ENCODE measurements at places on chromosomes 2 and 18.

- DNase-seq = no peak
Measured at GRCh38 chr2:236816197-236817170, 246.9 kb downstream of the ACKR3 start.

GRCh38 chr2:132383956-132384355, 32.6 kb upstream of the GPR39 start:
- no peak for DNase-seq

DNA sequence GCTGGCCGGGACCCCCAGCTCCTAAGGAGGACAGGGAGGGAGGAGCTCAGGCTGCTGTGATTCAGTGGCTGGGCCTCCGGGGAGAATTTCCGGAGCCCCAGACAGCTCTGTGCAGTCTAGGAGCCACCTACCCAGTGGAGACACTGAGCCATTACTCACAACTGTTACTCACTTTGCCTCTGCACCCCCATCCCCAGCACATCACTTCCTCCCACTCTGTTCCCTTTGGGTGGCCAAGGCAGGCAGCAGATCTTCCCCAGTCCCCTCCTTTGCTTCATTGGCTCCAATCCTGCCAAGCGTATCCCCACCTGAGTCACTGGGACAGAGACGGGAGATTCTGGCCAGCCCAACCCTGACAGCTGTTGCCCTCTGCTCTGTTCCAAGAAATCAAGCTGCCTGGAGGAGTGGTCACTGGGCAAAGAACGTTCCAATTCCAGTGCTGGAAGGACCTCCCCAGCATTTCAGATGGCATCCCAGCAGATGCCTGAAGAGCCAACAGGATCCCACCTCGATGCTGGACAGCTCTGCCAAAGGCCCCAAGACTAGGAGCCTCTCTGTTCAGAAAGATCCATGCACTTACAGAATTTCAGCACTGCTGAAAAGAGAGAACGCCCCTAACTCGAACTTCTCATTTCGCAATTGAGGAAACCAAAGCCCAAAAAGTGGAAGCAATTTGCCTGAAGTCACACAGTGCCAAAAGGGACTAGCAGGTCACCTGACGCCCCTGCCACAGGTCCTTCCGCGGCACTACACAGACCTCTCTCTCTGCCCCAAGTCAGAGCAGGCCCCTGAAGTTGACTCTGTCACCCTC, 68.3 kb downstream of the TNS1 start:
- no peak for DNase-seq

DNA sequence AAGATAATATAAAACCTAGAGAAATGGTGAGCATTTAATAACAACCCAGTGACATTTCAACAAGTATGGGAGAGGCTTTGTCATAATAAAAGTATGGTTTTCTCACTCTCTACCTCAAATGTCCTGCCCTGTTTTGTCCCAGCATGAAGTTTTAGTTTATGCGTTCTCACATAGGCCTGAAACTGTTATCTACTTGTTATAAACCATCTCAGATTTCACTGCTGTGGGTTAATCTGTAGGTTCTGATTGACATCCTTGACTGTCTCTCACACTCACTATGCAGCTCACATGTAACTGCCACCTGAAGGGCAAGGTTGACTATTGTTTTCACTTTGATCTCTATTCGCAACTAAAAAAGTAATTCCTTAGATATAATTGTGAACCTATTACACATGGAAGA, 44.9 kb downstream of the ZEB2 start:
- DNase-seq = no peak

GRCh38 chr18:13437034-13437433, 218.5 kb downstream of the LDLRAD4 start:
- no peak for DNase-seq

DNA sequence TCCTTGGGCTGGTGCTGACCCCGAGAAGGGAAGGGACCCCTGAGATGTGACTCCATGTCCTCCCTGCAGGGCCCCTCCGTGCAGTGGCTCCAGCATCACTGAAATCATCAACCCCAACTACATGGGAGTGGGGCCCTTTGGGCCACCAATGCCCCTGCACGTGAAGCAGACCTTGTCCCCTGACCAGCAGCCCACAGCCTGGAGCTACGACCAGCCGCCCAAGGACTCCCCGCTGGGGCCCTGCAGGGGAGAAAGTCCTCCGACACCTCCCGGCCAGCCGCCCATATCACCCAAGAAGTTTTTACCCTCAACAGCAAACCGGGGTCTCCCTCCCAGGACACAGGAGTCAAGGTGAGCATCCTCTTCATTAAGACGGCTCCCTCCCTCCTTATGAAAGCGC, 53.4 kb upstream of the ATG16L1 start:
- no peak for DNase-seq

DNA sequence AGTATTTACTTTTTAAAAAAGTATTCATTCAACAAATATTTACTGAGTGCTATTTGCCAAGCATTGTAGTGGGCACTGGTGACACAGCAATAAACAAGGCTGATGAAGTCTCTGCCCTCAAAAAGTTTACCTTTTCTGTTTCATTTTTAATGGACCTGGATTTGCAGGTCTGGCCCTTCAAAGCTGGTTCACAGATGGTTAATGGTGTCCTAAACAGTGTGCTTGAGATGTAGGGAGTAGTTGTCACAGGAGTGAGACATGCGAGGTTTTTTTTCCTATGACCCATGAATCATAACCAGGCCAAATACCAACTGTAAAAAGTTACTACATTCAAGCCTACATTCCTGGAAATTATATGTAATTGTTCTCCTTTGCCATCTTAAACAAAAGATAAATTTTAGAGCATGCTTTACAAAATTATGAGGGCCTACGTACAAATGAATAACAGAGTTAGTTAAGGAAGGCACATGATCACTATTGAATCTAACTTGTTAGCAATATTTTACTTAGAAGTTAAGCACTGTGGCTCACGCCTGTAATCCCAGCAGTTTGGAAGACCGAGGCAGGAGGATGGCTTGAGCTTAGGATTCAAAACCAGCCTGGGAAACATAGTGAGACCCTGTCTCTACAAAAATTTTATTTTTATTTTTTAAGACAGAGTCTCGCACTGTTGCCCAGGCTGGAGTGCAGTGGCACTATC, 223.9 kb downstream of the MBD5 start:
- no peak for DNase-seq

- DNase-seq = no peak
Measured at GRCh38 chr2:11655495-11655894, 14.5 kb downstream of the NTSR2 start.

- no peak for DNase-seq
Measured at GRCh38 chr2:1881998-1882397, 137.7 kb upstream of the PXDN start.

- DNase-seq = no peak
Measured at GRCh38 chr2:158692372-158693103, 102.6 kb upstream of the DAPL1 start.

- no peak for DNase-seq
Measured at GRCh38 chr18:21496277-21496835, 104.1 kb downstream of the ESCO1 start.

GRCh38 chr2:232265329-232265728, 113.2 kb upstream of the ALPP start:
- DNase-seq = no peak

DNA sequence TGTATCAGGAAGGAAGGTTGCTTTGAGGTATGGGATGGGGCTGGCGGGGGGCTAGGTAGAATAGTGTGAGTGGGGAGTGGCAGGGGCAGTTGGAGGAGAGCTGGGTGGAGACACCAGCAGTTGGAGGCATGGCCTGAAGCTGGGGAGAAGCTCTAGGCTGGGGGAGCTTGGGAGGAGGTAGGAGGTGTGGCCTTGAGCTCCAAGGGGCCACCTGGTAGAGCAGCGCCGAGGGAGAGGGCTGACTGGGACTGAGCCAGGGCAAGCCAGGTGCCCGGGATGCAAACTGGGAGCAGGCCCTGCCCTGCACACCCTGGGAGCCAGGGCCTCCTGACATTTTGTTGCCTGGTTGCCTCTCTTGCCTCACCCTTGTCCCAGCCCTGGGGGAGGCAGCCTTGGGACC, 33.1 kb upstream of the PDIA6 start:
- DNase-seq = no peak

DNA sequence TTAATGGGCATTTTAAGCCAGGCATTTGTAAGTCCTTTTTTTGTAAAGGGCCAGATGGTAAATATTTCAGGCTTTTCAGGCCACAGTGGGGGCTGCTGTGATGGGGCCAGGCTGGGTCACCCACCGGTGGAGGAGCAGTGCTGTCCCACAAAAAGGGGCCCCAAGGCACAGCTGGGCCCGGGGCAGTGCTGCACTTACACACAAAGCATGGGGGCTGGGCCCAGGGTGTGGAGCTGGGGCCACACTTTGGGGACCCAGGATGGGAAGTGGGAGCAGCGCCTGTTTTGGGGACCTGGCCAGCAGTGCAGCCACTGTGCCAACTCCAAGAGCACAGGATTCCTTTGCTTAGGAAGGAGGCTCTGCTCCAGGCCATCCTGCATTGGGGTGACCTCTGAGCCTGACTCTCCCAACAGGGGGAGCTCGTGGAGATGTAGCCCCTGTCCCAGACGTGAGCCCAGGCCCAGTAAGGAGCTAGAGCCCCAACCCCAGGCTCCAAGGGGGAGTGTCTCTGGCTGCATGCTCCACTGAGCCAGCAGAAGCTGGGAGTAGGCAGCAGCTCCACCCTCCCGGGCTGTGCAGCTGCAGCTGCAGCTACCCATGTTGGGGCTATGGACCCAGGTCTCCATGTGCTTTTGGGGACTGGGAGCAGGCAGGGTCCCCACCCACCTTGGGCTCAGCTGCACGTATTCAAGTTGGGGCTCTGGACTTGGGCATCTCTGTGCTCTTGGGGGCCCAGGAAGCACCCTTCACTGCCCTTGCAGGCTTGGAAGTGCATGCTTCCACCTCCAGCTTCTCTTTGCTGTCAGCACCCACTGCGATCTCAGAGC, 1036.5 kb upstream of the CNTNAP5 start:
- no peak for DNase-seq

- DNase-seq = no peak
Measured at GRCh38 chr2:203987959-203988358, 51.4 kb downstream of the ICOS start.

- no peak for DNase-seq
Measured at GRCh38 chr2:71602115-71602495, 148.7 kb downstream of the DYSF start.

DNA sequence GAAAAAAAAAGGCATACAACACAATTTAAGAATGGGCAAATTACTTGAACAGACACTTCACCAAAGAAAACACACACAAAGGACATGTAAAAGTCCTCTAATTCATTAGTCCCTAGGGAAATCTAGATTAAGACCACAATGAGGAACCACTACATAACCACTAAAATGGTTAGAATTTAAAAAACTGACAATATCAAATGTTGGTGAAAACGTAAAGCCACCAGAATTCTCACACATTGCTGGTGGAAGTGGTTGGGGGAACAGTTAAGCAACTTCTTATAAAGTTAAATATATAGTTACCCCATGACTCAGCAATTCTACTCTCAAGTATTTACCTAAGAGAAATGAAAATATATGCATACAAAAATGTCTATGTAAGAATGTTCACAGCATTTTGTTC, 11.8 kb downstream of the RTN4 start:
- no peak for DNase-seq

DNA sequence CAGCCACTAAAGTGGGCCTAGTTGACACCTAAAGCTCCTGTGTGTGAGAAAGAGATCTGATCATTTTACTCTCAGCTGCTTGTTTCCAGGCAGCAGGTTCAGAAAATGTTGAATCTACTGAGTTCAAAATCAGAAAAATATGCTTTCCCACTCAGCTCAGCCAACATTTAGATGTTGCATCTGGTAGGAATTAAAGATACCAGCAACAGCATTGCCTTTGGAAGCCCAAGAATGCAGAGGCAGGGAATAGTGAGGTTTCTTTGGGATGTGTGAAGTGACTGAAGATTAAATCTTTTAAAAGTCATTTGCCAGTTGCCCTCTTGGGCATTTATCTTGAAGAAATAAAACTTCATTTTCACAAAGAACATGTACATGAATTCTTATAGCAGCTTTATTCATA, 33.9 kb upstream of the DOCK10 start:
- no peak for DNase-seq

DNA sequence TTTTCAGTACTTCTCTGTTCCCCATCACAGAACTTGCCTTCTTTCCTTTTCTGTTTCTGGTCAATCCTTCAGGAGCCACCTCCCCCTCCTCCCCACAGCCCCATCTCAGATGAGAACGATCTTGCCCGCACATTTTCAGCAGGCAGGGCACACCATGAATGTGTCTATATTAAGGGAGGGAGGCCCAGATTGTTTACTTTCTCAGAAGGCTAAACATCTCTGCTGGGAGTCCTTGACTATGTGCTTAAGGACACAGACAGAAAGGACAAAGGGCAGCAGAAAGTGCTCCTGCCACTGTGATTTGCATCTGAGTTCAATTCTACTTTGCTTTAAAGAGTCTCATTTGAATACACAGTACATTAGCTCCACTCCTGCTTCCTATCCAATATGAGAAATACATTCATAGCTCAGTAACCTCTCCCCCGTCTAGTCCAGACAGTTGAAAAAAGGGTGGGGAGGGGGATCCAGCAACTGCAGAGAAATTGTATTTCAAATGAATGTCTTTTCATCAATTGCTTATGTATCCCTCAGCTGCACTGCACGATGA, 175.0 kb upstream of the PARD3B start:
- DNase-seq = no peak

GRCh38 chr2:62473246-62473827, 32.7 kb downstream of the TMEM17 start:
- no peak for DNase-seq

GRCh38 chr2:207394203-207394781, 135.5 kb upstream of the CREB1 start:
- no peak for DNase-seq

DNA sequence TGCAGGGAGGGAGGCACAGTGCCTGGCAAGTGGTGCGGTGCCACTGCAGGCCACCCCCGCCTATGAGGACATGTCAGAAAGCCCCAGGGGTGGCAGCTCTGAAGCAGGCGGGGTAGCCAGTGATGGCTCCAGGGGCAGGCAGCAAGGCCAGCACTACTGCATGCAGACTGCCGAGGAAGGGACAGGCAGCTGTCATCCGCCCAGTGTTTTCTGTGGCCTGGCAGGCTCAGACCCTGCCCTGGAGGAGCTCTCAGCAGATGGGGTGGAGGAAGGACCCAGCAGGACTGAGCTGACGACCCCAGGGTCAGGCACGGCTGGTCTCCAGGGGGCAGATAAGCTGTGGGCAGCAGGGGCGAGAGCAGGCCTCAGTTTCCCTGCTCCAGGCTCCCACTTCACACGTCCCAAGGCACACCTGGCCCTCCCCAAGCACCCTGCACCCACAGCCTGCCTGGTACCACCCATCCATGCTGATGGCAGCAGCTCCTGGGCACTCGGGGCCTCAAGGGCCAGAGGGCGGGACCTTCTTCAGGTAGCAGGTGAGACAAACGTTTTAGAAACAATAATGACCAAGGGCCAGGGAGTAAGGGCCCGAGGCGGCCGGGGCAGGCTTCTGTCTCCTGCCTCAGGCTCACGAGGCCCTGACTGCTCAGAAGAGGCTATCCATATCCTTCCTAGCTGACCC, 48.5 kb downstream of the HS6ST1 start:
- no peak for DNase-seq

DNA sequence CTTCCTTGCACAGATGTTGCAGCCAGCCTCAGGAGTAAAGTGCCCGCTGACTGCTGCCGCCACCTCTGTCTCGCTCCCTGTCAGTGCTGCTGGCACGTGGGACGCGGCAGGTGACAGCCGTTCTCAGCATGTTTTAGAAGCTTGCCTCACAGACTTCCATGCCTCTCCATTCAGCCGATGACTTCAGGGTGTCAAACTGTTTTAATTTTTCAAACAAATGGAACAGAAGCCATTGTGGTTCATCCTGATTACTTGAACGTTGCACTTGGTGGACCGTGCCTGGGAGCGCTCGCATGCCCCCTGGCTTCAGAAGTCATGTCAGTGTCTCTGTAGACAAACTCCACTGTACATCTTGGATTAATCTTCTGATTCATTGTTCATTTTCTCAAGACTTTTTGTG, 62.7 kb upstream of the EML6 start:
- no peak for DNase-seq

GRCh38 chr2:152743002-152743401, 24.6 kb downstream of the ARL6IP6 start:
- DNase-seq = no peak
